Uterus (tissue), 4 donors: ENCODE measurements at places on chromosomes 6 and 20. TPM values are rescaled to one million over a fixed set of nuclear protein-coding genes. Genes with fewer than 3 reads are reported as not detected.

GRCh38 chr6:142088858-142089216 is 43.9 kb upstream of the GJE1 start:
- no peak for DNase-seq

Gene PHF1
- 147 TPM for total RNA-seq

DNA sequence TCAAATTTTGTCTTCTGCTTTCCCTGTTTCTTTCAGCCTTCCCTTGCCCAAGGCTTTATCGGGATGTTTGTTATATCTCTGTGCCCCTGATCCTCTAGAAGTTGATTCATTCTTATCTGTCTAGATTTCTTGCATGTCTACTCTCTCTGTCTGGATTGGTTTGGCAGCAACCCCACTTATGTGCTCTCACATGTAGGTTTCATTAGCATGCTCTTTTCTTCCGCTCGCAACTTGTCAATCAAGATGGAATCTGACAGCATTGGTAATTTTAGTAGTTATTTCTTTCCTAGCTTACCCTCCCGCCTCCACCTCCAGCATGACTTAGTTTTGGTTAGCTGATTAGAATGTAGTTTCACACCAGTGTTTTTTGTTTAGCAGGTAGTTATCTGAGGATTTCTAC is 39.3 kb downstream of the LRRC1 start:
- no peak for DNase-seq

Gene TFAP2A
- total RNA-seq, result not detected

Gene IPCEF1
- total RNA-seq, result 9.7 TPM

DNA sequence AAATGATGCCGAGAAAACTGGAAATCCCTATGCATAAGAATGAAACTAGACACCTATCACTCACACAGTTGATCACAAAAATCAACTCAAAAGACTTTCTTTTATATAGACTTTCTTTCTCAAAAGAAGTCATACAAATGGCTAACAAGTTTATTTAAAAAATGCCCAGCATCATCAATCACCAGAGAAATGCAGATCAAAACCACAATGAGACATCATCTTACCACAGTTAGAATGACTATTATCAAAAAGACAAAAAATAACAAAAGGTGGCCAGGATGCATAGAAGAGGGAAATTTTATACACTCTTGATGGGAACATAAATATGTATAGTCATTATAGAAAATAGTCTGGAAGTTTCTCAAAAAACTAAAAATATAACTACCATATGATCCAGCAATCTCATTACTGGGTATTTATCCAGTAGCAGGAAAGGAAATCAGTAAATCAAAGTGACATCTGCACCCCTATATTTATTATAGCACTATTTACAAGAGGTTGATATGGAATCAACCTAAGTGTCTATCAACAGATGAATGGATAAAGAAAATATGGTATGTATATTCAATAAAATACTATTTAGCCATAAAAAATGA is 3.4 kb upstream of the RNF217 start:
- no peak for DNase-seq

DNA sequence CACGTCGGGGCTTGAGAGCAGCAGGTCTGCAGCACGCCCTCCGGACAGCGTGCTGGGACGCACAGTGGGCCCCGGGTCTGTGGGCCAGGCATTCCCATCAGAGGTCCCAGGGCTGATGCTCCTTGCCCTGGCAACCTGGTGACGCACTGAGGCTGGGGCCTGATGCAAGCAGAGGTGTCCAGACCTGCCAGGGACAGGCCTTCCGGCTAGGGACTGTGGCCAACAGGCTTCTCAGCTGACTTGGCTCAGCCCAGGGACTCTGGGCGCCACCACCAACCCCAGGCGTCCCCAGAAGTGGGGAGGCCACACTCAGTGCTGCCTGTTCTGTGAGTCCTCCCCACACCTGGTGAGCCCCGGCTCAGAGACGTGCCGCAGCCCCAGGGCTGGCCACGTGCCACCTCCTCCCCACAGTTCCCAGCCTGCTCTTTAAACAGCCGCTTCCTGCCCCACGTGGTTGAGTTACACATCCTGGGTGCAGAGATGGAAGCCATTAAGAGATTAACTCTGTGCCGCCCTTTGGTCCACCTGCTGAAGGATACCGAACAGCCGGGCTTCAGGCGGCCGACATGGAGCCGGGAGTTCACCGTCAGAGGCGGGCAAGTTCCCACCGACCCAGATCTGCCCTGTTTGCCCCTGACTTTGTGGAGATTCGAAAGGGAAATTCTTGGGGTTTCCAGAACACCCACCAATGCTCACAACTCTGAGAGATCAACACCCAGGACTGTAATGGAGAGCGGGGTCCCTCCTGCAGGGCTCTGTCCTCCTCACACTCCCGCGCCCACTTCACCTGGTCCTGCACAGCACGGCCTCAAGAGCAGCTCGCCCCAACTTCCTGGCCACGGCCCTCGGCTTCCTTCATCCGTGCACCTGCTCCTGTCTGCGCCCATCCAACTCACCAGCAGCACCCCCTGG is 37.6 kb upstream of the ZBP1 start:
- peak; percentile 32 for DNase-seq

DNA sequence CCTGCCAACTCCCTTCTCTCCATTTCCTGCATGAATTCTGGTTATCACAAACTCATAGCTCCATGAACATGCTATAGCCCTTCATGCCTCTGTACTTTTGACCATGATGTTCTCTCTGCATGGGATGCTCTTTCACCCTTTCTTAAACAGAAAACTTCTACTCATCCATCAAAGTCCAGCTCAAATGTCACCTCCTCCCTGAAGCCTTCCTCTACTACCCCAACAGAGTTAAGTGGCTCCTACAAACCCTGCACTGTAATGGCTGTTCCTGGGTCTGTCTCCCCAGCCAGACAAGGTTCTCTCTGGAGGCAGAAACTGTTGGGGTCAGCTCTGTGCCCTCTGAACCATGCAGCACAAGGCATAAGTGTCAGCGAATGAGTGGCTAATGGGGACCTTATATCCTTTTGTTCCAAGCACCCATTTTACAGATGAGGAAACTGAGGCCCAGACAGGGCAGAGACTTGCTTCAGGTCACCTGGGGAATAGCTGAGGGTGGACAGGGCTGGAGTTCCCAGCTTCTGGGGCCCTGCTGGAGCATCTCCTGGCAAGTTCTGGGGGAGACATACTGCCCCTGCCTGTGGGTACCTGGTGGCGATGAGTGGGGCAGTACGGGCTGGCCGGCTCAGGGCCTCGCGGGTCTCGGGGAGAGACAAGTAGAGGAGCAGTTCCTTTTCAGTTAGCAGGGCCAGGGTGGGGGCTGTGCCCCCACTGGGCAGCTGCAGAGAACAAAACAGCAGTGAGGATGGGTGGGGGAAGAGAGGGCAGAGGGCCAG is 10.6 kb upstream of the CDK5RAP1 start:
- no peak for DNase-seq

DNA sequence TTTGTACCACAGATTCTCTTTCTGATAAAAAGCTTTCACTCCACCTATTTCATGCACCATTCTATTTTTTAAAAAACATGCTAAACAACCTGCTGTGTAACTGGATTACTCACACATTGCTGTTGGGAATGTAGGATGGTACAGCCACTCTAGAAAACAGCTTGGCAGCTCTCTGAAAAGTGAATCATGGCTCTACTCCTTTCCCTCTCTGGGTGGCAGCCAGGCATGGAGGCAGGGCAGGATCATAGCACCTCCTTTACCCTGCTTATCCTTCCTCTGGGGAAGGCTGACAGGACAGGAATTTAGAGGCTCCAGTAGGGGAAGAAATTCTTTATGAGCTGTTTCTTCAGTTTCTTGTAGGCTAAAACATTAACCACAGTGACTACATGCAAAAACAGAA is 6.7 kb upstream of the VNN2 start:
- DNase-seq, result peak; percentile 21

Gene STMND1
- total RNA-seq, result 1.4 TPM

- DNase-seq, result no peak
Measured at GRCh38 chr20:49699200-49699992, 14.3 kb downstream of the B4GALT5 start.

Gene SCGN
- total RNA-seq, result not detected

Gene EEF1A2
- total RNA-seq, result 1.1 TPM

- DNase-seq, result no peak
Measured at GRCh38 chr6:154306696-154307095, 49.9 kb downstream of the IPCEF1 start.
